ENCODE measurements at places on chromosomes 16 and 17.

DNA sequence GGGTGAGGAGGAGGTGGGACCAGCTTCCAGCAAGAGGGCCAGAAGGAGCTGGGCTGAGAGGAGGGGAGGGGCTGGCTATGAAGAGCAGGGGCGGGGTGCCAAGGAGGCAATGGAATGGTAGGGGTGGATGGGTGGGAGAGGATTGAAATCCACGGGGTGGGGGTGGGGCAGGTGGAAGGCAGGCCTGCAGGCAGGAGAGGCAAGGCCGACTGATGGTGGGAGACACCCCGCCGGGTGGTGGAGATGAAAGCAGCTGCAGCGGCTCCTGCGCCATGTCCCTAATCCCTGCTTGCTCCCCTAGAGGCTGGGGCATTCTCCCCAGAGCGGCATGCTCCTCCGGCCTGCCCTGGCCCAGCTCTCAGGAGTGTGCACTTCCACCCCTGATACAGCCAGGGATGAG is 27.8 kb upstream of the TAC4 start:
- DNase-seq: no peak

- DNase-seq: no peak
Measured at GRCh38 chr17:51706093-51706492, 445.7 kb downstream of the UTP18 start.

- DNase-seq: no peak
Measured at GRCh38 chr16:85354686-85355514, 242.6 kb upstream of the CIBAR2 start.

DNA sequence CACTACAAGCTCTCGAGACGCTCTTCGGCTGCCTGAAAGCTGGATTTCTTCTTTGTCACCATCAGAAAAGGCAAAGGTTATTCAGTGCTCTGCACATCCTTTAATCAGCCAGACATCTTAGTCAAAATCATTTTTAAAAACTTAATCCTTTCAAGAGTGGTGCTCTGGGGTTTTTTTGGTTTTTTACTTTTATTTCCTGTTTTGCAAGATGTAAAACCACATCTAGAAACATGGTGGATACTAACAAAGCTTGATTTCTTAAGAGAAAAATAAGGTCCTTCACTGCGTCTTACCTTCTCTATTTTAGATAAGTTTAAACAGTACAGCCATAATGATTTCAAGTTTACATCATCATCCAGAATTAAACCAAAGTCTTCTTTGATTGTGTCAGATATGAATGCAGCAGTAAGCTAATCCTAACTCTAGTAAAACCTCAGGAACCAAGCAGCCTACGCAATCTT is 6.3 kb downstream of the ANKRD11 start:
- DNase-seq: no peak

GRCh38 chr17:2844416-2844815 is 48.2 kb downstream of the RAP1GAP2 start:
- DNase-seq: no peak

DNA sequence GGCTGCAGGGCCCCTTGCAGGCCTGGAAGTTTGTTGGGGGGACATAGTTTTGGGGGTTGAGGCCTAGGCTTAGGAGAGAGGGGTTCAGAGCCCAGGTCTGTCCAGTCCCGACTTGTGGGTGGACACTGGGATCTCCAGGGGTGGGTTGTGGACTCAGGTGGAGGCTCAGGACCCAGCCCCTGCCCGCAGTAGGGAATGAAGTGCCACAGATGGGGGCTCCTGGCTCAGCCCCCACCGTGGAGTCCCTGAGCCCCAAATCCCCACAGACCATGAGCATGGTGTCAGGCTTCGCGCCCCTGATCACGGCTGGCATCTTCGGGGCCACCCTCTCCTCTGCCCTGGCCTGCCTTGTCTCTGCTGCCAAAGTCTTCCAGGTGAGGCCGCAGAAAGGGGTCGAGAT is 14.3 kb downstream of the SLC12A3 start:
- DNase-seq: no peak

DNA sequence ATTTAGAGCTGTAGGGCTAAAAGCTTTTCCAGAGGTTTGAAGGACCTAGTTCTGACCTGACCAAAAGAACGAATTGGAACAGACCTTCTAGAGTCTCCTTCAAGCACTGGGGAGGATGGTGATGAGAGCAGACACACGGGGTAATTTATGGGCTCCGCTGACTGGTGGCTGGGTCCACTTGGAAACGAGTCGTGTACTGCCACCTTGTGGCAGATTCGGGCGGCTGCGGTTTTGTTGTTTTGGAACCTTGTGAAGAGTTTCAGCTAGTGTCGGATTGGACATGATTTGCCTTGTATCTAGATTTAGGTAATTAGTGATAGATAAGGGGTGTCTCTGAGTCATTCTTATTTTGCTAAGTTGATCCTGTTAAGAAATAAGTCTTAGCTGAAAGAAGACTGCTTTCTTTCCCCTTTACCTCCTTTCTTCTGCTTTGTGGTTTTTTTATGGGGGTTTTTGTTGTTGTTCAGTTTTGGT is 98.9 kb downstream of the AATF start:
- DNase-seq: peak; percentile 27

DNA sequence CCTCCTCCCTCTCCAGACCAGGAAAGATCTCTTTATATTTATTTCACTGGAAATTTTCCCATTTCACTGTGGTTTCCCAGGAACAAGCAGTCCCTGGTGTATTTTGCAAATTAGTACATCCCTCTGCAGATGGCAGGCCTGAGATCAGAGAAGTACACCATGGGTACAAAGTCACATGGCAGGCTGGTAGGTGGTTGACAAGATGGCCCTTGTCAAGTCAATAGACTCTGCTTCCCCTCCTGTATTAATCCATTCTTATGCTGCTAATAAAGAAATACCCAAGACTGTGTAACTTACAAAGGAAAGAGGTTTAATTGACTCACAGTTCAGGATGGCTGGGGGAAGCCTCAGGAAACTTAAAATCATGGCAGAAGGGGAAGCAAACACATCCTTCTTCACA is 51.6 kb upstream of the KSR1 start:
- DNase-seq: no peak

- no peak for DNase-seq
Measured at GRCh38 chr17:16377941-16378341, 3.0 kb upstream of the UBB start.

GRCh38 chr17:71115669-71115972 is 946.3 kb downstream of the KCNJ2 start:
- no peak for DNase-seq
